Stimulated activated CD4-positive, alpha-beta T cell treated with anti-CD3 and anti-CD28 coated beads, TNF-alpha, amount 100 ng/mL, for 1 hour (primary cell): ENCODE measurements at places on chromosomes 16 and 17.

GRCh38 chr16:1420111-1420539, 422 bp downstream of the UQCC4 start:
- DNase-seq: no peak

- DNase-seq: no peak
Observed at GRCh38 chr16:67519242-67519641, 9.4 kb upstream of the RIPOR1 start.

DNA sequence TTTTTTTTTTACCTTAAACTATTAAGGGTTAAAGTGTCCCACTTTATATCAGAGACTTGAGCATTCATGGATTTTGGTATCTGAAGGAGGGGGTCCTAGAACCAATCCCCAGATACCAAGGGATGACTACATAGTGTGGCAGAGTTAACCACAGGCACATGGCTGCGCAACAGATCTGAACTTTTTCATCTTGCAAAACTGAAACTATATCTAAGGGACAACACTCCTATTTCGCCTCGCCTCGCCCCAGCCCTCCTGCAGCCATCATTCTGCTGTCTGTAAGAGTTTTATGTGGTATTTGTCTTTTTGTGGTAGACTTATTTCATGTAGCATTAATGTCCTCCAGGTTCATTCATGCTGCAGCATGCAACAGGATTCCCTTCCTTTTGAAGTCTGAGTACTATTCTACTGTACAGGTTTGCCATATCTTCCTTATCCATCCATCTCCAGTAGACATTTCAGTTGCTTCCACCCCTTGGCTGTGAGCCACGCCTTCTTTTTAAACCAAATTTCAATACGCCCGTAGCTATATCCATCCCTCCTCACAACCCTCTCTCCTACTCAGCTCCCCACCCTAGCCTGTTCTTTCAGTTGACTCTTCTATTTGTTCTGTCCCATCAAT, 53.2 kb downstream of the AMFR start:
- no peak for DNase-seq

- DNase-seq: no peak
Observed at GRCh38 chr17:70168977-70169708, at the start of gene KCNJ2. TSS of gene KCNJ2 (plus strand) at chr17:70169532. CDS start at chr17:70175040, 5,508 bp downstream.

DNA sequence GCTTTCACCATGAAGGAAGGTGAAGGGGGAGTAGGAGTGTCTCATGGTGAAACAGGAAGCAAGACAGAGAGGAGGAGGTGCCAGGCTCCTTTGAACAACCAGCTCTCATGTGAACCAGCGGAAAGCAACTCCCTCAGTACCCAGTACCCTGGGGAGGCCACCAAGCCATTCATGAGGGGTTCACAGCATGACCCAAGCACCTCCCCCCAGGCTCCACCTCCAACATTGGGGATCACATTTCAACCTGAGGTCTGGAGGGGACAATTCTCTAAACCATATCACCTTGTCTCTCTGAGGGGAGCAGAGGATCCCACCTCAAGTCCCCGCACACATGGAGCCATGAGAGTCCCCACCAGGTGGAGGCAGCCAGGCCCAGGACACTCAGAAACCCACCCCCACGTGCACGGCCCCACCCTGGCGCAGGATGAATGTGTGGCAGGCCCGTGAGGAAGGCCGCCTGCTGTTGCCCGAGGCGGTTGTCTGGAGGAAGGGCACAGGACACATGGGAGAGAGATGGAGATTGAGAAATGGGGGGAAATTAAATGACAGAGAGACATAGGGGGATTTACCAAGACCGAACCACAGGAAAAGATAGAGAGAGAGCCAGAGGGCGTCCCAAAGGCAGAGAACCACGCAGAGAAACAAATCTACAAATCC, 85.9 kb downstream of the TMEM132E start:
- DNase-seq: no peak

DNA sequence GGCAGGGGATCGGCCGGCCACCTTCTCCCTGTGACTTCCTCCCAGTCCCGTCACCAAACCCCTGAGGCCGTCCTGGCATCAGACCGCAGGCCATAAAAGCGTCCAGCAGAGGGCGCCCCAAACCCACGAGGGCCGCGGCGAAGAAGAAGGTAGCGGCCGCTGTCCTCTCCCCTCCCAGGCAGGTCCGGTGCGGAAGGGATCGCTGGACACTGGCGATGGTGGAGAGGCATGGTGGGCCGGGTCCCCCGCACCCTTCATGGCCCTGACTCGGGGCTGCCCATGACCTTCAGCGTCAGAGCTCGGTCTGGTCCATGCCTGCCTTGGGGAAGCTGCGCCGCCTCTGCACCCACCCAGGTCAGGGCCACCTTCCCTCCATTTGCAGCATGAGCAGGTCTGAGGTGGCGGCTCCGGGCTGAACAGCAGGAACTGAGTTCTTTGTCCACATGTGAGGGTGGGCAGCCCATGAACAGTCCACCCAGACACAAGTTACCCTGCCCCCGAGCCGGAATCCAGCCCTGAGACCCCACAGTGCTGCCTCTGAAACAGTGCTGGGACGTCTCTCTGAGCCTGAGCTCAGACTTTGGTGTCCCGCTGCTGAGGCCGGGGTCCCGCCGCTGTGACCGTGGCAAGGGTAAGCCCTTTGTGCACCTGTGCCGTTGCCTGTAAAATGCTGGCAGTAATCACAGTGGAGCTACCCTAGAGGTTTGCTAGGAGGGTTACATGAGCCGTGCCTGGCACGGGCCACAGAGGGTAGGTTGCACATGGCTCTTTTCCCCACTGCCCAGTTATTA, 40.8 kb upstream of the CMIP start:
- DNase-seq: peak; percentile 31

GRCh38 chr16:27248036-27248435, 20.5 kb downstream of the NSMCE1 start:
- no peak for DNase-seq

GRCh38 chr16:14527411-14528044, 102.5 kb downstream of the PARN start:
- DNase-seq: no peak

GRCh38 chr17:28112181-28112580, 69.7 kb downstream of the NLK start:
- DNase-seq: no peak

- DNase-seq: no peak
Observed at GRCh38 chr17:82098939-82099763, 1.1 kb upstream of the FASN start.

DNA sequence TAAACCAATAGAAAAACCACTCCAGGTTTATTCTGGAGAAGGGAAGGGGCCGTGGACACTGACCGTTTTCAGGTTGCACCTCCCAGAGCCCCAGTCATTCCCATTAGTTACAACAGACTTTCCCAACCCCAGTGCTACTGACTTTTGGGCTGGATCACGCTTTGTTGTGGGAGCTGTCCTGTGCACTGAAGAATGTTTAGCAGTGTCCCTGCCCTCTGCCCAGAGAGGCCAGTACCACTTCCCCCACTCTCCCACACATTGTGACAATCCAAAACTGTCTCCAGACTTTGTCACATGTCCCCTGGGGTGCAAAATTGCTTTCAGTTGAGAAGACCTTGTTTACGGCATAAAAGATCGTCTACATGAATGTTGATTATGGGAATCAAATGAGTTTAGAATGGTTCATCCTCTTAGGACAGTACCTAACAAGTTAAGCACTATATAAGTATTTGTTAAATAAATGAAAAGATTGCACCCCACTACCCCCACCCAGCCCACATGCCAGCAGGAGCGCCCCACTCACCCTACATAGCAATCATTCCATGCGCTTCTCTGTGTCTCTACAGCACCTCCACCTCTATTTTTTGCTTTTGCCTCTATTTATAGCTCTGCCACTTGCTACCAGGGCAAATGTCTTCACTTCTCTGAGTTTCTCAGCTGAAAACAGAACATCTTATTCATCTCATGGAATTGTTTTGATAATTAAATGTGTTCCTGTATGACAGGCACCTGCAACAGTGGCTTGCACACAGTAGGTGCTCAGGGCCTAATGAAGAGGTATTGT, 104.9 kb downstream of the AXIN2 start:
- no peak for DNase-seq

GRCh38 chr16:56320811-56321558, 104.4 kb downstream of the AMFR start:
- DNase-seq: no peak

- DNase-seq: no peak
Observed at GRCh38 chr16:87951552-87952538, 611 bp downstream of the BANP start.

DNA sequence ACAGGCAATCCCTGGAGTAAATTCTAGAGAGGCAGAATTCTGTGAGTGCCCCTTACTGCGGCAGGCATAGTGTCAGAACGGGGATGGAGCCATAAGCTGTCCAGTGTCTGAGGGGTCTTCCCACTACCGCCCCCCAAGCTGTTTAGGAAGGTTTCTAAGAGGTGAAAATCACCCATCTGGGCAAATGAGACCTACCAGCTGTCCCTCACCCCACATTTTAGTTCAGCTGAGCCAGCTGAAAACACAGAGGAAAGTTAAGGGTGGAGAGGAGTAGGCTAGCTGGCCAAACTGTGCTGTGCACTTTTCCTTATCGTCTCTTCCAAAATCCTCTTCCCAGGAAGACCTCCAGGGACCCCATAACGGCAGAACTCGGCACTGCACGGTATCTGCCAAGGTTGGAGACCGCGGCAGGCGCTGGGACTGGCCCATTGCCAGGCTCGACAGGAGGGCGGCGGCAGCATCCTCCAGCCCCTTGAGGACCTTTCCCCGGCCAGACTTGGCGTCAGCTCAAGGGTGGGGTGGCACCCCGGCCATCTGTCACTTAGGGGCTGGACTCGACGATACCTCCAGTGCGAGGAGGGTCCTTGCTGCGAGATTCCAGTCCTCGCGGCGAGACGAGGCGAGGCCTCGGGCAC, 955 bp downstream of the ACLY start:
- DNase-seq: no peak

- DNase-seq: no peak
Observed at GRCh38 chr17:76368545-76368944, 14.8 kb upstream of the PRPSAP1 start.

DNA sequence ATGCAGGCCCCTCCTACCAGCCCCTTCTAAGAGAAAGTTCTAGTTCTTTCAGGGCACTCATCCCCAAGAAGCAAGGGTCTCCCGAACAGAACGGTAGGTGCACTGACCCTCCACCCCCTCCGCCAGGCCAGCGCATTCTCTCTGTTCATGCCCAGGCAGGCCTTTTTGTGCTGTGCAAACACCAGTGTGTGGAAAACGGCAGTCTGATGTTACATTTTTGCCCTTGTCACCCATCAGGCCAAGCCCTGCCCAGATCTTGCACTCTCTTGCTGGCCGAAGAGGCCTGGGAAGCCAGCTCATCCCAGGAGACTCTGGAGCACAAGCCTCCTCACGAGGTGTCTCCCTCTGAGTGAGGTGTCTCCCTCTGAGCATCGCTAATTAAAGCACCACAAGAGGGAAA, 16.1 kb upstream of the MTSS2 start:
- no peak for DNase-seq

DNA sequence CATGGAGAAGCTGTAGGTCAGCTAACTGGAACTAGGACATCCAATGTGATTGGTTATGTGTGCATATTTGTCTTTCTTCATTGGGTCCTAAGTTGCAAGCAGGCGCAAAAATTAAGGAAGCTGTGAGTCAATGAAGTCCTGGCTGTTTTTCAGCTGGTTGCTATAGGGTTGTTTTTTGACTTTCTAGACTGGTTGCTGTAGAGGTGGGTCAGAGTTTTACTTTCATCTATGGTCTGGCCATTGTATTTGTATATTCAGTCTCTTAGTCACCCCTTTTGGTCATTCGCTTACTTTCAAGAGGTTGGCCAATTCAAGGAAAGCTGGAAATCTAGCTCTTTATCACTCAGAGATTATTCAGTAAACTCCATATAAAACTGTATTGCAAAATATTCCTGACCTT, 62.0 kb upstream of the AMZ2 start:
- no peak for DNase-seq

DNA sequence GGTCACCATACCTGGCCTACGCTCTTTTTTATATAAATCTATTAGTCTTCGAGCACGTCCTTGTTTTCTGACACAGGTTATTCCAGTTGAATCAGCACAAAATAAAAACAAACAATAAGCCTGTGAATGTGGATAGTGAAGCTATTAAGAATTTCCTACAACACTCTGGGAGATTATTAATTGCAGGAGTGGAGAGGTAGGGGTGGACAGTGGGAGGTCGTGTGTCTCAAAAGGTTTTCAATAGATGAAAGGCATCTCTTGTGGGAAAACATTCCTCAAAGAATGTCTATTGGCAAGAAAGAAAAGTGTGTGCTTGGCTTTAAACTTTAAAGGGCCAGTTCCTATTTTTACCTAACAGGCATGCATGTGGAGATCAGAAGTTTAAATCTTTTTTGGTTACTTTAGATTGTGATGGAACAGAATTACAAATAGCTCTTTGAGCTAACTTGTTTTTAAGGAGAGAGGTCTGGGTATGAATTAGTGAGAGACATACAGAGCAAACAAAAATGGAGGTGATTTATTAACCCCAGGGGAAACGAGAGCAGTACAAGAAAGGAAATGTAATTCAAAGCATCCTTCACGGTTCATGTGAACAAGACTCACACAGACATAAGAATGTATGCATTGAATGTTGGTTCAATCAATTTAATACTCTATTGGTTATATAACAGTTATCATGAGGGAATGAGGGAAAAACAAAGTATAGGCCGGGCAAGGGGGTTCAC, 9.0 kb downstream of the SMYD4 start:
- DNase-seq: no peak

- DNase-seq: no peak
Observed at GRCh38 chr17:74182041-74182723, 21.3 kb upstream of the RPL38 start.

- no peak for DNase-seq
Observed at GRCh38 chr16:66587881-66588600, 8.8 kb downstream of the CMTM2 start.

DNA sequence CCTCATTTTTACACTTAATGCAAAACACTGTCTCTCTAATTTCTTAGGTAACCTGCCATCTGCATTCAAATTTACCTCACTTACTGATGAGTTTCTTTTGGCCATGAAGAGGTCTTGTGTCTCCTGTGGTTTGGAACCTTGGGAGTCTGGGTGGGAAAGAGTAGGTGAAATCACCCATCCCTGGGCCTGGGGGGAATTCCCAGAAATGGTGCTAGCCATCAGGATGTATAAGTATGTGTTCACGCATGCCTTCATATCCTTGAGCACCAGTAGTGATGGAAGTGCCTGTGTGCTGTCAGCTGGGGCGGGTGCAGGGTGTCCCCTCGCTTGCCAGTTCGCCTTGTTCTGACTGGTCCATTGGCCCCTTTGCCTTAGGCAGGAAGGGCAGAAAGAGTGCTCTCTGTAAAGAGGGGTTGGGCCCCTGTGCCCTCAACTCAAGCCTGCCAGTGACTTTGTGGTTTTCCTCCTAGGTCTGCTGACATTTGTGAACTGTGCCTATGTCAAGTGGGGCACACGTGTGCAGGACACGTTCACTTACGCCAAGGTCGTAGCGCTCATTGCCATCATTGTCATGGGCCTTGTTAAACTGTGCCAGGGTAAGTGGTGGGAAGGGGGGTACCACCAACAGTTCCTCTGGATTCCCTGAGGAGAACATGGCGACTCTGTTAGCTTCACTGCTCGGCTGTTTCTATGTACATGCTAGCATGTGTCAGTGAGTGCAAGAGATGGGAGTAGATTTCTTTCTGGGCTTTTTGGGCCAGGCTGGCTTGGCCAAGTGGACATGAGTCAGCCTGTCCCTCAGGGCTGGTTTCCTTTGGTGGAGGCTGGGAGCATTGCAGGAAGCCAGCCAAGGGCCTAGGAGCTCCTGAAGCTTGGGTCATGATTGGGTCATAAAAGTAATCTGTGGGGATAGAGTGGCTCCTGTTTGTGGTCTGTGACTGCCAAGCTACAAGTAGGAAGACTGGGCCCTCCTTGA, 23.2 kb downstream of the SLC7A6OS start:
- DNase-seq: no peak
